ENCODE measurements at places on chromosomes 6 and 20.

DNA sequence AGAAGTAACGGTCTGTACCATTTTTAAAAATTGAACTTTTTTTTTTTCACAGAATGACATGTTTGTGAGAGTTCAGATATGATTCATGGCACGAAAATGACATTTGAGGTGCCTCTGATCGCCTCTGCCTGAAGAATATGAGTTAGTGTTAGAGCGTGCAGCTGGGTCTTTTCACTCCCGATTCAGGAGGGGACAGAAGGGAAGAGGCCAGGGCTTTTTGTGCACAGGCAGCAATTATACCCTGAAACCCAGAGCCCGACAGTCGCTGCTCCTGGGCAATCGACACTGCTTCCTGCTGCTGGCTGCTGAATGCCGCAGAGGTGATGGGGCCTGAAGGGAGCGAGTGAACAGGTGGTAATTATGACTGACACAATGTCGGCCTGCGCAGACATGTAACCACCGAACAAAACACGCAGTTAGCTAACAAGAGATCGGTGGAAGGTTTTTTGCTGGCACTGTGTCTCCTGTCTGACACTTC, 652.0 kb upstream of the NOX3 start:
- no peak for DNase-seq

- peak; percentile 57 for DNase-seq
Measured at GRCh38 chr20:45781391-45781931, 10.2 kb downstream of the WFDC3 start.

- DNase-seq = no peak
Measured at GRCh38 chr6:75281653-75282052, 2.9 kb downstream of the TMEM30A start.

- no peak for DNase-seq
Measured at GRCh38 chr20:4036351-4036750, 21.0 kb upstream of the RNF24 start.

DNA sequence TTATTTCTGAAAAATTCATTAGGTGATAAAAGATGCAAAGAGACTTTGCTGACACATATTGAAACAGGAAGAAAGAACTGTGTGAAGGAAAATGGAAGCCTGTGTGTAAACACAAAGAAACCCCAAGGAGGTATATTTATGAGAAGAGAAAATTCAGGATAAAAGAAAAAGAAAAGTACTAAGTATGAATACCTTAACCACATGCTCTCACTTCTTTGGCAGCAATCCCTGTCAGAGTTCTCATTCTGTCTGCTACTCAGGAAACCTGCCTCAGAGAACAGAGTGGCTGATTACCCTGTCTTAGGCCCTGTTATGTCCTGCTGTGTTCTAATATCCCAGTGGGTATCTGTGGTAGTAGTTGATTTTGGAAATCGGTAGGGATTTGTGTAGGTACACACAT, 457.9 kb downstream of the TBC1D32 start:
- DNase-seq = no peak

GRCh38 chr20:47703748-47704147, 81.5 kb downstream of the SULF2 start:
- DNase-seq = no peak

DNA sequence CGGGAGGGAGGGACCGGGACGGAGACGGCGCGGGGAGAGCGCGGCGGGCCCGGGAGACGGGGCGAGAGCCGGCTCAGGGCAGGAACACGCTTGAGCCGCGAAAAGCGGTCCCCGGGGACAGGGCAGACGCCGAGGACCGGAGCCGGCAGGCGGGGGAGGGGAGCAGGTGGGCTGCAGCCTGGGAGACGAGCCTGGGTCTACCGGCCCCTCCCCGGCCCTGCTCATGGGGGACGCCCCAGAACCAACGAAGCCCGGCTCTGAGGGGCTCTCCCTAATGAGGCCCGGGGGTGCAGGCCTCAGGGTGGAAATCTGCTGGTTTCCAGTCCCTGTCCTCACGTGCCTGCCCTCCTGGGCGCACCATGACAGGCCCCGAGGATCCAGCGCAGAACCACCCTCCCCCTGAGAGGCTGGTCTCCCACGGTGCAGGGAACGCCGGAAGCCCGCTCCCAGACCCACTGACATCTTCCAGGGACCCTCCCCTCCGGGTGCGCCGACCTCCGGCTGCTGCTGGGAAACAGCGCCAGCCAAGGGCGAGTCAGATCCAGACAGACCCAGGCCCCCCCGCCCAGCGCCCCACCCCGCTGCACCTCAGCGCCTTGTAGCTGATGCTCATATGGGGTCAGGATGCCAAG, 571 bp upstream of the EEF1A2 start:
- DNase-seq = no peak

DNA sequence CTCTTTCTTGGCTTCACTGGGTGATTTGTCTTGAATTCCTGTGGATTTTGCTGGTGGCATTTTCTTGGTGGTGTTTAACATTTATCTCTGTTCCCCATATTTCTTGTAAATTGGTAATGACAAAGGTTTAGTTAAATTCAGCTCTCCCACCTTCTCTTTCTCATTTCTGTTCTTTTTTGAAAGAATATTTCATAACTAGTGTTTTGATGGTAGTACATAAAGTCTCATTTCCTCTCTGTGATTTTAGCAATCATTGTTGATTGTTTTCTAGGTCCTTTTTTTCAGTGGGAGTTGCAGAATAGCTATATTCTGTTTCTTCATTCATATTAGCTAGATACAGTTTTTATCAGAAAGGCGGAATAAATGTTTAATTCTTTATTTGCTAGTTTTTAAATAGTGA, 73.1 kb downstream of the QKI start:
- DNase-seq = no peak

- DNase-seq = peak; percentile 84
Measured at GRCh38 chr6:31541059-31541657, 645 bp downstream of the DDX39B start.

DNA sequence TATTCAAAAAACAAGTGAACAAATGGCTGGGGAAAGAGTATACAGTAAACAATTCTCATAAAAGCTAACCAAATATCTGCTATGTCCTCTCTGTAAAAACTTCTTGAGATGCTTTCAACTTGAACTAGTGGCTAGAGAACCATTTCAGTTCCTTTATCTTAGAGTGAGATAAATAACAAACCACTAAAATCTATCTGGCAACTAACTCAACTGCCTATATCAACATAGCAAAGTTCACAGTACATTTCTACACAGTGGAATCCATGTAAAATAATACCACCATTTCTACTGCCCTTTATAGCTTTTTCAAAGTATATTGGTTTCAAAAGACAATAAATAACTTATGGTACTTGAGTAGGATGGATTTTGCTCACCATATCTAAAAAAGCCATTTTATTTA, 95.1 kb downstream of the MMS22L start:
- DNase-seq = no peak

GRCh38 chr6:39494998-39495397, 172.5 kb upstream of the KCNK16 start:
- DNase-seq = no peak

- no peak for DNase-seq
Measured at GRCh38 chr20:50339466-50339901, 148.9 kb downstream of the CEBPB start.

- DNase-seq = no peak
Measured at GRCh38 chr6:133093956-133094355, 147.2 kb upstream of the EYA4 start.

DNA sequence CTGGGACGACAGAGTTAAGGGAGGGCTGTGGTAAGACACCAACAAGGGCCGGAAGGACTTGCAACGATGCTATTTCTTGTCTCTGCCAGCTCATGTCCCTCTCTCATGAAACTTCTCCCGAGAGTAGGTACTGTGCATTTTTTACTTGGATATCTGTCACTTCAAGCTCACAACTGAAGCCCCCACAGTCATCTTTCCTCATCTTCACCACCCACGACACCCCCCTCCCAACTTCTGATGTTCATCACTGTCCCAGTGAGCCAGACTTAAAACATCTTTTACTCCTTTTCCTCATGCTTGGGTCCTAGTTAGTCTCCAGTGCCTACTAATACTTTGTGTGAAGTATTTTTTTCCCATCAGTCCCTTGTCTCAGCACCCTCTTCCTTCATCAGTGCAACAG, 34.6 kb upstream of the SRPK1 start:
- no peak for DNase-seq

- no peak for DNase-seq
Measured at GRCh38 chr20:830011-830521, 3.4 kb upstream of the FAM110A start.

DNA sequence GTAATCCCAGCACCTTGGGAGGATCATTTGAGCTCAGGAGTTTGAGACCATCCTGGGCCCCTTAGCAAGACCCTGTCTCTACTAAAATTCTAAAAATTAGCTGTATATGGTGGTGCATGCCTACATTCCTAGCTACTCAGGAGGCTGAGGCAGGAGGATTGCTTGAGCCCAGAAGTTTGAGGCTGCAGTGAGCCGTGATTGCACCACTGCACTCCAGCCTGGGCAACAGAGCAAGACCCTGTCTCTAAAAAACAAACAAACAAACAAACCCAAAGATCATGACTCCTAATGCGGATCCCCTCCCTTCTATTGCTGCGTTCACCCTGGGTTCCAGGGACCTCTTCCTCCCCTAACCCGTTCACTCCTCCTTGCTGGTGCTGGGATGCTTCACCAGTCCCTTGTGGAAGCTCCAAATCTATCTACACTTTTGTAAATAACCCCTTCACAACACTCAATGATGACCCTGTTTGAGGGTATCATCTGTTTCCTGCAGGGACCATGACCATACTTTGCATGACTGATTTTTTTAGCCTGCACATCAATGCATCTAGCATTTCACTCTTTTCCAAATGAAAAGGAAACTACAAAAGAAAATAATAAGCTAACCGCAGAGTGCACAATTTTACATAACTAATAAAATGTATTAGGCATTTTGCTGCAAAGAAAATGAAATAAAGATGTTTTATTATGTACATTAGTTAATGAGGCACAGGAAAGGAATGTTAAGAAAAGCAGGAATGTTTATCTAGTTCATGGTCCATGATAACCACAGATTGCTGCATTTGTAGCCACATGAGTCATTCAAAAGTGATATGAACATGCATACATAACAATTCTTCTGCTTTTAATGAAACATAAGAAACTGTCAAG, 30.5 kb upstream of the IPCEF1 start:
- DNase-seq = no peak

DNA sequence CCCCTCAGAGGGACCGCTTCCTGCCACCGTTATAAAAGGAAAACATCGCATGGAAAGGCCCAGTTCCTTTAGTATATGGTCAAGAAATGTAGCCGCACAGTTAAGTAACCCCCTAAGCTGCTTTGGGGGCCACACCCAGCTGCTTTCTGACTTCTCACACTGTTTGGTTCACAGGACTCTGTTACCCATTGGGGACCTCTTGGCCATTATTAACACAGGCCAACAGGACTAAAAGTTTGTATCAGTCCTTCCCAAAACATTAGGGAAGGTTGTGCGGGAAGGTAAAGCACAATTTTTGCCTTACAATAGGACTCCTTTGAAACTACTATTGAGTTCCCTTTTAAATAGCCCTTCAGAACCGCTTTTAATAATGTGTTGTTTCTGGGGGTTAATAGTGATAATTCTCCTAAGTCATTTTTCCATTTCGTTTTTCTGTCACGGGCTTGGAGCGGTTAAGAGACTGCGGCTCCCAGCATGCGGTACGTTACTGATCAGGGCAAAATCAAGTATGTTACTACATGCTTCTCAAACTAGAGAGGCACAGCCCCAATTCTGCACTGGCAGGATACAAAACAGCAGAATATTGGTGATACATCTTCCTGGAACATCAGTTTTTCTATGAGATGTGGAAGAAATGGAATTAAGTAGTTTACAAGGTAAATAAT, 668 bp upstream of the RPP40 start:
- no peak for DNase-seq

DNA sequence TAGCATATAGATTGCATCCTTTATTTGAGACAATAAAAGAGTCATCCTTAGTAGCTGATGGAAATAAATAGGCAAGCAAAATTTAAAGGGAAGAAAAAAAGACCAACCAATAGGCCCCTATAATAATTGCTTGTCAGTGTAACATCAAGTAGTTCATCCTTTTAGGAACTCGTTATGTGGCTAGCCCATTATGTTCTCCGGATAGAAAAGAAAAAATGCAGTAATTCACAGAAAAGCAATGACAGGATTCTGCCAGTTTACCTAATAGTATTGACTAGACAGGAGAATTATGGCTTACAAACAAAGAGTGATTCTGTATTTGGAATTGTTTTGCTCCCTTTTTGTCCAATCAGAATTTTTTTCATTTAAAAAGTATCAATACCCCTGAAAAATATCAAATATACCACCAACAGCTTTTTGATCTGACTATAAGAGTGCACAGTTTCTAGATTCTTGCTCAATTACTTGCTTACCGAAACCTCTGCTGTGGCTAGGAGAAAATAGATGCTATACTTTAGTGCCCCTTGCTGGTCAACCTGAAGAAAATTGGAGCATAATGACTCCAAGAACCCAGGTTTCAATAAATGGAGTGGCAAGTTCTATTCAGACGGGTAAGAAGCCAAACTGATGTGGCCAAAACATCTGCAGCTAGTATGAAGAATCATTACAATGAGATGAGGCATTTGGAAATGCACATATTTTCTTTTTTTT, 91.5 kb upstream of the SASH1 start:
- DNase-seq = no peak

GRCh38 chr6:8182902-8183665, 80.7 kb upstream of the EEF1E1 start:
- DNase-seq = no peak

- no peak for DNase-seq
Measured at GRCh38 chr6:117446861-117447260, 21.1 kb upstream of the ROS1 start.

DNA sequence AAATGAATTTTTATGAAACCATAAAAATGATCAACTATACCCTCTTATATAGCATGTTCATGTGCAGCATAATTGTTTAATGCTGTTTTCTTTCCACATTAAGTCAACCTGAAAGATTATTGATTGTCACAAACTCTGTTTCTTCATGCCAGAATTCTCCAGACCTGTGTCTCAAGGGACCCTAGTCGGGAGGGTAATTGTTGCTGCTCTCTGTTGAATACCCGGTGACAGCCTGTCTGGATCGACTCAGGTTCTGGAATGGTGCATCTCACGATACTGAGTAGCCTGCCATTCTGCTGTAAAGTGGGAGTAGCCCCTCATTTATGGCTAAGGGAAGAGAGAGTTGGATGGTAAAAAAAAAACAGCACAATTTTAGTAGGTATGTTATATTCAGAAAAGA, 449.9 kb upstream of the SOX4 start:
- no peak for DNase-seq

DNA sequence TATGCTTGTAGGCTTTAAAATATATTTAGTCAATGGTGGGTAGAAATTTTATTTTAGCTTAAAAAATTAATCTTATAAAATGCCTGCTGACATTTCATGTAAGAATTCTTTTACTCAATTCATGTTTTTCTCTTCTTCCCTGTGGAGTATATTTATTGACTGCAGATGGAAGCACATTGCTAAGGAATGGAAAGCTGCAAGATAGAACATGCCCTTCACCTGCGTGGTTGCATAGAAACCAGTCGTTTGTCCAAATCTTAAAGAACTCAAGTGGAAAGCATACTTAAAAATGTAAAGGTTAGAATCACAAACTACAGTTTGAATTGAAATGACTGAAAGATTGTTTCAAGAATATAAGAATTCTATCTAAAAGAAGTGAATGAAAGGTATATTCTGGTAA, 30.7 kb downstream of the C6orf163 start:
- no peak for DNase-seq
